ENCODE measurements at places on chromosomes 4 and X.

DNA sequence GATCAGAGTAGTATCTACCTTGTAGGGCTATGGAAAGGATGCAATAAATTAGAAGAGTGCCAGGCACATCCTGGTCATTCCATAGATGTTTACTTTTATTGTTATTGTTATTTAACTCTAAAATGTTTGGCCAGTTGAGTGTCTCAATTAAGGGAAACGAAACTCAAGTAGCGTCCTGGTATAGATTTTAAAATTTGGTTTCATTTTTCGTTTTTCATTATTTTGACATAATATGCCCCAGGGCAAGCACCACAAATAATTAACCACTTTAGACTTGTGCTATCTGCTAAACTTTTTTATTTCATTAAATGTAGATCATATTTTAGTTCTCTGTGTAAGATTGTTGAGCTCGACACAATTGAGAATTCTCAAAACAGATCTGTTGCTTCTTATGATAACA, 179.7 kb upstream of the PRPS2 start:
- no peak for DNase-seq

DNA sequence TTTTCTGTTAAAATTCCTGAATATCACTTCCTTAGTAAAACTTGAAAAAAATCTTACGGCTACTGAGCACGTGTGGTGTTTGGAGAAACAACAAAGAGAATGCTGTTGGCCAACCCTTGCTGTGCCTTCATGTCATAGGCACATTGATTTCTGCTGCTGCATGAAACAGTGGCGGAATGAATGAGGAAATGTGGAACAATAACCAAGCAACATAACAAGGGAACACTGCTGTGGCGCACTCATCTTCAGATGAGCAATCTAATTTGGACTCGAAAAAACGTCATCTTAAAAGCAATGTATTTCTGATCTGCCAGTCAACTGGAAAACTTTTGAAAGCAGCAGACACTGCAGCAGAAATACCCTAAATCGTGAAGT, 51.4 kb downstream of the PROM1 start:
- no peak for DNase-seq

DNA sequence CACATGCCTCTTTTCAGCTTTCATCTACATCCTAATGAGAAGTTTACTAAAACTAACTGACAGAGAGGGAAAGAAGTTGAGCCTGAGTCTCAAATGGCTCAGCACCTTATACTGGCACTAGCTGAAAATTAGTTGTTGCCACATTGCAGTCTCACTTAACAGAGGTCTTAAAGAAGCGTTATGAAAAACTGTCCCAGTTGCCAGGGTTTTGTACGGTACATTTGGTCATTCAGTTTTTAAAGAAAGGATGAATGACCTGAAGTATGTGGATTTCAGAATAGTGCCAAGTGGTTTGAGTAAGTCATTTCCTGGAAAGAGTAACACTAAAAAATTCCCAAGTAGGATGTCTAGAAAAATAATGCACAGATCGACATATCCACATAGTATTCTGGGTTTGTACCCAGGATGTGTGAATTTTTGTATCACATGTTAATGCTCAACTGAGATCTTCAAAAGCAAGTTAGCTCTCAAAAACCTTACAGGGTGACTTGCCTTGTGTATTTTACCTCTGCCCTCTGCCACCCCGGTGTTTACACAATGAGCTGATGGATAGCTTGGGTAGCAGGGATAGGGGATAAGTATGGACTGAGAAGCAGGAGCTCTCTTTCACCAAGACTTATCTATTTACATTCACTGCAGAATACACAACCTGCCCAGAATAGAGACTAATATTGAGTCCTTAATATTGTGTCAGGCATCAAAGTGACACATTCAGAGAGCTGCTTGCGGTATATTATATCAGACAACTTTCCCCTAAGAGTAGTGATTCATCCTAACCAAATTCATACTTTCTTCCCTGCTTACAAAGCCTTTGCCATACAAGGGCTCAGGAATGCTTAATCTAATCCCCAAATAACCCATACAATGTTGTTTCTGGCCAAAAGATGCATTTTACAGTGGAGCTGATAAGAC, 1075.7 kb upstream of the PABPC4L start:
- DNase-seq, result no peak

GRCh38 chr4:151197247-151197646, 79.7 kb upstream of the PRSS48 start:
- no peak for DNase-seq
